NB4 (cell line): ENCODE measurements at places on chromosomes 7 and 10.
A peak's percentile ranks its signal among the peaks of the same experiment; 100 is the strongest.

GRCh38 chr10:103481974-103482531, 3.0 kb upstream of the CALHM3 start:
- DNase-seq: peak; percentile 87

DNA sequence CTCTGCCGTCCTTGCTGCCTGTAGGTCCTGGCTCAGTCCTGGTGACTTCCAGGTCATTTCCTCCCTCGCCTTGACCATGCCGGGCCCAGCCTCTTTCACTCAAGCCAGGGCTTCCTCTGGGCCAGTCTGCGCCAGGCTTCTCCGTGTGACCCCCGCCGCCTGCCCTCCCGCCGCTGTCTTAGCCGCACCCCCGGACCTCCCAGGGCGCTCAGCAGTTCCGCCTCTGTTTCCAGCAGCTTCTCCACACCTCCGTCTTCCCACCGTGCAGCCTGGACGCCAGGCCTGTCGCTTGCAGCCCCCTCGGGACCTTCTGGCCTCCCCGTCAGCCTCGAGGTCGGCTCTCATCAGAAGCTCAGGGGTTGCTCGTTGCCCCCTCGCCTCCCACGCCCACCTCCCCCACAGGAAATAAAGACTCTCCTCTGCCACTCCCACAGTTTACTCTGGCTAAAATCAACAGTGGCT, 123.0 kb upstream of the FZD8 start:
- peak; percentile 22 for DNase-seq

- no peak for DNase-seq
Observed at GRCh38 chr10:19889256-19889655, 73.0 kb downstream of the PLXDC2 start.

DNA sequence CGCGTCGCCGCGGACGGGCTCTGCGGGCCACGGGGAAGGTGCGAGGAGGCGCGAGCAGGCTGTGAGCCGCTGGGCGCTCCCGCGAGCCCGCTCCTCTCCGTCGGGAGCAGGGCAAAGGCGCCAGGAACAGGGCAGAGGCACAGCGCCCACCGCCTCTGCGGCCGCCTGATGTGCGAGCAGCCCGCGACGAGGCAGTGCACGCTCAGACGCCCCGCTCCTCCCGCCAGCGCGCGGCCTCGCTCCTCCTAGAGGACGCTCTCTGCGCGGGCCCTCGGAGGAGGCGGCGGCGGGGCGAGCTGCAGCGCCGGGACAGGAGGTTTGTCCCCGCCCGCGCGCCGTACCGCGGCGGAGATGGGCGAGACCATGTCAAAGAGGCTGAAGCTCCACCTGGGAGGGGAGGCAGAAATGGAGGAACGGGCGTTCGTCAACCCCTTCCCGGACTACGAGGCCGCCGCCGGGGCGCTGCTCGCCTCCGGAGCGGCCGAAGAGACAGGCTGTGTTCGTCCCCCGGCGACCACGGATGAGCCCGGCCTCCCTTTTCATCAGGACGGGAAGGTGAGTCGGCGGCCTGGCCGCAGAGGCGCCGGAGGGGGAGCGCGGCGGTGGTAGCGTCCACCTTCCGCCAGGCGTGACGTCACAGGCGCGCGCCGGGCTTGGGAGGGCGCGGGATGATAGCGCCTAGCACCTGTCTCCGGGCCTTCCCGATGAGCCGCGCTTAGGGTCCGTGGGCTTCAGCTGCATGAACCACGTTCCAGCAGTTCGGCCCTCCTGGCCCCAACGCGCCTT, 731 bp downstream of the LANCL2 start:
- DNase-seq: peak; percentile 99
